ENCODE measurements at places on chromosomes 13 and 19.

GRCh38 chr19:51034704-51035103 lies at the start of gene KLK12:
TSS of gene KLK12 (minus strand) at chr19:51035002. CDS start at chr19:51034621, 381 bp downstream.
- no peak for DNase-seq

DNA sequence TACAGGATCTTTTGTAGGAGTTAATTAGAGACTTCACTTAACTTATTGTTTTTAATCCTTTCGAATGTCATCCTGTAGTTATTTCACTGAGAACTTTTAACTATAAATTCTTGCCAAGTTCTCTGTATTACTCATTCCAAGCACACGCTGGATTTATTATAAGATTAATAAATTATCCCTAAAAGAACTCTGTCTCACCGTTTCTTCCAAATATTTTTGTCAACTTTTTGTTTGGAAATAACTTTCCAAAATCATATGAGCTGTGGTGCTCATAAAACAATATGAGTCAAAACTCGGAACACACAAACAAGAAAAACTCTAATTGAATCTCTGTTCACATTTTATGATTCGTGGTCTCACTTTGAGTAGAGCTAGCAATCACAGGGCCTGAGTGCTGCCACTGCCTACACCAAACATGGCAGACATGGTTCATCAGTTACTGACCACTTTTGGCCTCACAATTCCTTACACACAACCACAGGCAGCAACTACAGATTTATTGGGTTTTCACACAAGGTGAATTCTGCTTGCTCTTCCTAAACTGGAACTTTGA lies 412.0 kb downstream of the FGF14 start:
- no peak for DNase-seq

DNA sequence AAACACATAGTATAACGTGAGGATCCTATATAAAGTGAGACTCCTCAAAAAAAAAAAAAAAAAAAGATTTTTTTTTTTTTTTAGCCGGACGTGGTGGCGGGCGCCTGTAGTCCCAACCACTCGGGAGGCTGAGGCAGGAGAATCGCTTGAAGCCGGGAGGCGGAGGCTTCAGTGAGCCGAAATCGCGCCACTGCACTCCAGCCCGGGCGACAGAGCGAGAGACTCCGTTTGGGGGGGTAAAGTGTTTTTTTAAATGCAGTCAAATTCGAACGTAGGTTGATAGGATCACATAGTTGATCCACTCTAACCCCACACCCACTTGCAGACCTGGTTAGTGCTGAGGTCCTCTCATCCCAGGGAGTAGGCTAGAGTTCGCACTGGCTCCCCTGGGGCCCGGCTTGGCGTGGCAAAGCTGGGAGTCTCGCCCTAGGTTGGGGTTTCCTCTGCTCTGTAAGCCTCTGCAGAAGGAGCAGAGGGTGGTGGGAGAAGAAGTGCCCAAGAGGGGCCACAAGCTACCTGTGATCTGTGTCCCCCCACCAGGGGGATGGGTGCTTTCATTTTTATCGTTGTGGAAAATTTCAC lies 6.5 kb downstream of the RNF225 start:
- DNase-seq, result no peak

DNA sequence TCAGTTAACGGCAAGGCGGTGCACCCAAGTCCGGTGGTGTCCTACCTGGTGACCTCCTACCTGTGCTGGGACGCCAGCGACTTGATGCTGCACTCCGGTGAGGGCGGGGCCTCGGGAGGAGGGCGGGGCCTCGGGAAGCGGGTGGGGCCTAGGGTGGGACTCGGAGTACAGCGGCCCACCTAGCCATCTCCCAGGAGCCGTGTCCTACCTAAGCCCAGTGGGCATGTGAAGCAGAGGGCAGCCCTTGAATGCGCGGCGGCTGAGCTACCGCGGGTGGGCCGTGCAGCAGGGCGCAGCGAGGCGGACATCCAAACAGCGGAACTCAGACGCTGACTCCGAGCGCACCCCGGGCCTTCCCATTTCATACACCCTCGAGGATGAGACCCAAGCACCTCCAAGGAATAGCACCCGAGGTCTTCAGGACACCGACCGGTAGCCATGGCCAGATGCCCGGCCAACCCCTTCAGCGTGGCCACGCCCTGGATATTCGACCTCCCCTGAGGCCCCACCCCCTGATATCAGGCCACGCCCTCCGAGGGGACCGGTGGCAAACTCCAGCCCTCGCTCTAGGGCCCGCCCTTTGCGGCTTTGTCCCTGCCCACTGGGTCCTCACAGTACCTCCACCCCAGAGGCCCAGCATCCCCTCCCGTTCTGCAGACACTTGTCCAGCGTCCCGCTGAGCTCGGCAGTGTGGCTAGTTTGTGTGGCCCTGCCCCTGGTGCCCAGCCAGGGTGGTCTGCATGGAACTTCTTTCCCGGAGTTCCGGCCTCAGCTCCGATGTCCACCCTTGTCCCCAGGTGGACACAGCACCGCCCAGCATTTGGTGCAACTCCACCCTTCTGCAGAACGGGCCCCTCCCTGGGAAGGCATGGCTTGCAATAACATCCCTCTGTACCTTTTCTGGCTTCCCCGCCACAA lies 5.4 kb downstream of the KLK1 start:
- peak; percentile 56 for DNase-seq

DNA sequence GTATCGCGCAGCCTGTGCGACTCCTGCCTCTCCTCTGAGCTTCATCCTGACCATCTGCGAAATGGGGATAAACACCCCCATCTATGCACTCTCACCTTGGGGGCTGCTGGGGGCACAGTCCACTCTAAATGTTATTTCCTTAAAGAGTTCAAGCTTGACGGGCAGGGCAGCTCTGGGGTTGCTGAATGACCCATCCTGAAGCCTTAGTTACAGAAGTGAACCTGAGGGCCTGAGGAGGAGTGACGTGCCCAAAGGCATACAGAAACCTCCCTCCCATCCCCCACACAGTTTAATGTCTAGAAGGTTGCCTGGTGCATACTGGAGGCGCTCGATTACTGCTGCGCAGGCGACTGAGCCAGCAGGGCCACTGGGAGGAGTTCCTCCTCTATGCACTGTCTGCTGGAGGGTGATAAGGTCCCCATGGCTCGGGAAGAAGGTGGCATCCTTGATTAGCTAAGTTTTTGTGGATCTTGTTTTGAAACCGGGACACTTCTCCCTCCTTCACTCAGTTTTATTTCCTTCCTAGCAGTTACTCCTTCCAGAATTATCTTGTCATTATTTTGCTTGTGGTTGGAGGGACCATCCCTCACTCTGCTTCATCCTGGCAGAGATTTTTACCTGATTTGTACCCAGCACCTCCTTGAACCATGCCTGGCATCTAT lies 572 bp upstream of the FKBP8 start:
- peak; percentile 62 for DNase-seq

DNA sequence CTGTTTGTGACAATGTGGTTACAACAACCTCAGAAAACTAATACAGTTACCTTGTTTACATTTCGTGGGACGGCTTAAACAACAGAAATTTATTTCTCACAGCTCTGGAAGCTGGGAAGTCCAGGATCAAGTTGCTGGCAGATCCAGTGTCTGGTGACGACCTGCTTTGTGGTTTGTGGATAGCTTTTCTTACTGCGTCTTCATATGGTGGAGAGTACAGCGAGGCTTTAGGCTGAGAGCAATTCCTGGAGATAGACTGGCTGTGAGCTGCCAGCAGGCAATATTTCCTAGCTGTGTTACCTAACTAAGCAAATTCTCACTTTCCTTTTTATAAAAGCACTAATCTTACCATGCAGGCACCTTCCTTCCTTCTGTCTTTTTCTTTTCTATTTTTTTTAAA lies 1203.5 kb upstream of the PRR20A start:
- no peak for DNase-seq

- no peak for DNase-seq
Observed at GRCh38 chr13:112213467-112214255, 146.7 kb downstream of the SOX1 start.

DNA sequence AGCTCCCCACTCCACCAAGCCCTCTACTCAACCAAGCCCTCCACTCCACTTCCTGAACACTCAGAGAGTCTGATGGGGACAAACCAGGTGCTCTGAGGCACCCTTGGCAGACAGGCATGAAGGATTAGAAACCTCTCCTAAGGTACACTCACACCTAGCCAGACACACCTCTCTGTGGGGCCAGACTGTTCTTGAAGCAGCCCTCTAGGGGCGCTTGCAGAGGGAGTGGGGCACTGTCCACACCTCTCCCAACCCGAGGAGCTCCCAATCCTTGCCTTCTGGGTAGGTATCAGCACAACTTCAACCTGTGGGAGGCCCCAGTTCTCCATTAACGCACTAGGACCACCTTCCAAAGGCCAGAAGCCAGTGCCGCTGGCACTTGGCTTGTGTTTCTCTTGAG lies 108.7 kb upstream of the VSTM2B start:
- DNase-seq, result no peak

- DNase-seq, result no peak
Observed at GRCh38 chr19:2769218-2769617, 13.9 kb downstream of the SGTA start.

- DNase-seq, result no peak
Observed at GRCh38 chr13:88651531-88651930, 980.4 kb downstream of the SLITRK5 start.

GRCh38 chr13:79508224-79508961 lies 27.4 kb downstream of the NDFIP2 start:
- DNase-seq, result no peak

GRCh38 chr19:41541990-41542584 lies 33.9 kb upstream of the CEACAM21 start:
- peak; percentile 10 for DNase-seq

- no peak for DNase-seq
Observed at GRCh38 chr13:52164989-52165388, 5.6 kb upstream of the NEK3 start.

DNA sequence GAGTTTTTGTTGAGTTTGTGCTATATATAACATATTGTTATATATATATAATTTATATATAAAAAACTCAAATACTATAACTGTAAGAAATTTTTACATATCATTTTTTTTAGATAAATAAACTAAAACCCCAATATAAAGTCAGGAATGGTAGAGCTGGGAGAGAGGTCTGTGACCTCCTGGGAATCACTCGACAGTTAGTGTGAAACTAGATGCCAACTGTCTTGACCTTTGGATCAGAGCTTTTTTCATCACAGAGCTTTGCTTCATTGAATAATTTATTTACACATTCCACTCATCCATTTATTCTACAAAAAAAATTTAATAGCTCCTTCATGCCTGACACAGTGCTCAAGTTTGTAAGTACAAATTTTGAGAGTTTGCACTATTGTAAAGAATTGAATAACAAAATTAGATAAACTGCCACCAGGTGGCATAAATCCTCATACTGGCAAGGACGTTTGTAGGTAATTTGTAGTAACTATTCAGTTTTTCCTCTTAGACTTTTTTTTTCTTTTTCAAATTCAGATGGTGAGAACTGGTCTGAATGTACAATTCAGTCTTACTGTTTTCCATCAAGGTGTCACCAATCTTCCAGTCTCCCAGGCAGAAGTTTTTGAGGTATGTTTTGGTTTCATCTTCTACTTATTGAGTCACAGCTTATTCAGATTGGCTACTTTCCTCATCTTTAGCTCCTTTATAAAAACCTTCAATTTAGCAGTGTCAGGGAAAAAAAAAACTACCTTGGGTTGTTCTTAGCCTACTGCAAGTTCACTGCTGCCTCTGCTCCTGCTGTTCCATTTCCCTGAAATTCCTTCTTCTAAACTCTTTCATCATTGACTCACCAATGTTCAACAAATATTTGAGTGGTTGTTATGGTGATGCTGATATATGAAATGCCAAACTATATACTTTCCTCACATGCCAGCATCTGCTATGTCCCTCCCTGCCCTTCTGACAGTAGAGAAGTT lies 28.7 kb downstream of the LACC1 start:
- DNase-seq, result peak; percentile 40

All from HAP-1 (cell line).